ENCODE measurements at places on chromosomes 2 and 18.

DNA sequence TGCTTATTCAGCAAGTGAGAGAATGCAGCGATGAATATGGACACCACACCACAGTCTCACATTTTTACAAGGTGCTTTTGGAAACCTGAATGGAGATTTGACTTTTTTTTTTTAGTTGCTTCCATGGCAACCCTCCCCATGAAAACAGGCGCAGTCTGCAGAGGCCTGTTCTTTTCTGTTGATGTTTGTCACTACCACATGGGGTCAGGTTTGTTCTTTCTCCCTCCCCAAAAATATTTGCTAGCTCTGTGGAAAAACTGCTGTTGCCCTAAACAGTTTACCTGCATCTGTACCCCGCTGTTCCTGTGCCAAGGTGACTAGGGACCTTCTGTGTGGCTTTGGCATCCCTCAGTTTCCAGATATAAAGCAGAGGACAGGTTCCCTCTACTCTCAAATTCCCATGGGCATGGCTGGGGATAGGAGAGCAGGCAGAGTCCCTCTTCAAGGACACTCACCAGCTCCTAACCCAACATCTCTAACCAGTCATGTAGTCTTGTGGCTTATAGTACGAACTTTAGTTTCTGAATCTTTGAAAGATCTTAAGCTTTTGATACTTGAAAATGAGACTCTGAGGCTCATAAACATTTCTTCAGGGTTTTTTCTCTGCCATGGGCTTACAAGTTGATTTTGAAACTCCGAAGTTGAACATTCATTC is 14.7 kb upstream of the MAPRE2 start:
- no peak for DNase-seq

GRCh38 chr18:61474341-61474740 is 141.1 kb downstream of the CDH20 start:
- no peak for DNase-seq

DNA sequence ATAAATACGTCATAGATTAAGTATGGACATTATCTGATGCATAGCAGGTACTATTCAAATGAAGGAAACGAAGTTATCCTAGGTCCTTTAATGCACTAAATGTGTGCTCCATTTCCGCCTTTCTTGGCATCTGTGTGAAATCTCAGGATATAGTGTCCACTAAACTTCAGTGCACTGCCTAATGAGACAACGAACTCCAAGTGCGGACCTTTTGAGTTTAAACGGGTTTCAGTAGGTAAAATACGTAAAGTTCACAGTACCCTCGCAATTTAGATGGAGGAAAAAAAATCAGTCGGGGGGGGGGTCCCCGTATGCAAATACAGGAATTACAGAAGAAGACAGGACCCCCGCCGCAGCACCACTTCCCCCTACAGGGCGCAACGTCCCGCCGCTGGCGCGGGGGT is 729 bp upstream of the REL start:
- DNase-seq, result no peak

DNA sequence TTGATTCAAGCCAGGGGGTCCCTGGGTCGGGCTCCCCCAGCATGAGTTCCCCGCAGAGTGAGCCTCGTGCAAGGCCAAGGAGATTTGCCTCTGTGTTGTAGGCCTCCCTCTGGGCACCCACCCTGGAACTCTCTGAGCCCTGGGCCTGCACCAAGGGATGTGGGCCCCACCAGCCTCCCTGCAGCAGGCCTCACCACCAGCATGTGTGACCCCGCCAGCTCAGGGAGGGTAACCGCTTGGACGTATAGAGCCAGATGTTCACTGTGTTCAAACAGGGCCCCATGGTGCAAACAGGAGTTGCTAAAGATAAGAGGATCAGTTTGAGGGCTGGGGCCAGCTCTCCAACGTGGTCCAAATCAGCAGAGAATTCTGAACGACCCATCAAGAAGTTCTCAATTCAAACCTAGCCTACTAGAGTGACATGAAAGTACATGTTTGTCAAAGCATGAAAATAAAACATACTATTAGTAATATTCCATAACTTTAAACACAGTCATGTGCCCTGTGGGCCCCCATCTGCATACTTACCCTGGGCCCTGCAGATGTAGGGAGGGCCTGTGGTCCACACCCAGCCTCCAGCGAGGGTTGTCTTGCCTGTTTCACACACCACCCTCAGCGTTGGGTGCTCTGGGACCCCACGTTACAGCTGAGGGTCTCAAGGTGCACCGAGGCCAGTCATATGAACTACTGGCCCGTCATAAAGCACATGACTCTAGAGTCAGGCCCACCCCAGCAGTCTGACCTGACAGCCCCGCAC is 5.5 kb upstream of the TUBB6 start:
- no peak for DNase-seq

- no peak for DNase-seq
Measured at GRCh38 chr18:7857562-7857961, 290.4 kb downstream of the PTPRM start.
